ENCODE measurements at places on chromosomes 3 and 15.

DNA sequence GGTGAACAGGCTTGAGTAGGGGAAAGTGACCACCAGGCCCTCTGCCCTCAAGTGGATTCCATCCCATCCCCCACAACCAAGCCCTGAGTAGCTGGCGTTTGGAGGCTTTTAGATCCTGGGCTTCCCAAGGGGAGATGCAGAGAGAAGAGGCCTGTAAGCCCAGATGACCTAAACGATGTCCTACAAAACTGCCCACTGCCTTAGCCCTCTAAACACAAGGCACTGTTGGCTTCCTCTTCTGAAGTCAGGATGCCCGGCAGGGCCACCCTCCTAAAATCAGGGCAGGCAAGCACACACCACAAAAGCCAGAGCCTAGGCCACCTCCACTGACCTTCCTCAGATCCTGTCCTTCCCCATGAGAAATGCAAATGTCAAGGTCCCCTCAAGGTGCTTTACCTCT is 68.6 kb downstream of the ADCY5 start:
- no peak for DNase-seq

DNA sequence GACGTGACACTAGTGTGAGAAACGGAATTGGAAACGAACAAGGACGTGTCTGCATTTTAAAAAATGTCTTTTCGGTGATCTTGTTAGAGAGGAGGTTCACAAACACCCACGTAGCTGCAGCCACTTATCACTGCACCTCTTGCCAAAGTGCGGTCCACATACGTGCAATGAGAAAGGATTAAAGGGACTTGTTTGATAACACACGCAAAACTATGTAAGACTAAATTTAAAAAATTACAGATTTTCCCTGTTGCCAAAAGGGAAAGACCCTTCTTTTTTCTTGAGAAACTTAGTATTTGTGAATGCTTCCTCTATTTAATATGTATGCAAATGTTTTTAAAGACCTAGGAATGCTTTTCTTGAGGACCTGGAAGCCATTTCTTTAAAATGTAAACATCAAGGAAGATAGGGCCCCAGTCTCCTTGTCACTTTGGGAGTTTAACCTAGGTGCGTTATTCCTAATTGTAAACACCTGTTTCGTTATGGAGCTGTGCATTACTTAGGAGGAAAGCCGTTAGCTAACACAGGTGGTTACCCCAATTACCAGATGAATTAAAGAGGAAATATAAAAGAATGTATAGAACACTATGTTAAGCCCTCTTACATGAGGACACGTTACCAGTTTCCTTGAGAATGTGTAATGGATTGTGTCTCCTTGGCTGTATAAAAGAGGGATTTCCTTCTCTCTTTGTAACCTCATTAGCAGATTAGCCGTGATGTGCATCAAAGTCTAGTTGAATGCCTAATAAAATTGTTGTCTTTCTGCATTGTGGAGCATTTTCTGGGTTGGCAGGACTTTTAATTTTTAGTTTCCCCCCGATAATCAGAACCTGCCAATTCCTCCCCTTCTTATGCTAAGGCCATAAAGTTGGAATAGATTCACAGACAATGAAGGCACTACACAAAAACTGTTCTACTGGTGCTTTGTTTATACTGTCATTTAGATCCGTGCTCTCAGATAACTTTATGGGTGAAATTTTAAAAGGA is 1.0 kb downstream of the LEKR1 start:
- DNase-seq, result peak; percentile 82

- peak; percentile 56 for DNase-seq
These were observed 175.1 kb upstream of the TSC22D2 start for GRCh38 chr3:150232992-150233451.

DNA sequence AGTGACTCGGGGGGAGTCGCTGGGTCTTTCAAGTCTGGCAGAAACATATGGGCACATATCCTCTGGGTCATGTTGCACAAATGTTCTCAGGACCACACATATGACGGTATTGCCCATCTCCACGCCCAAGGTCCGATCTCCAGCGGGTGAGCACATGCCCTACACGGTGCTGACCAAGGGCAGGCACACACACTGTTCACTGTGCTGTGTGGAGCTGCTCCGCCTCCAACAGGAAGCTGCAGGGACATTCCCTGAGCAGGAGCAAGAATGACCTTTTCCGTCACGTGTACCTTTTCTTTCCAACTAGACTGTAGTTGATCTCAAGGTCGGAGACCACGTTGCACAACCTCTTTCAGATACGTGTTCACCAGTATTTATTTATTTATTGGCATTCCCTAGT is 41.7 kb upstream of the B3GNT5 start:
- no peak for DNase-seq

- DNase-seq, result peak; percentile 29
These were observed 186.6 kb upstream of the FEZF2 start for GRCh38 chr3:62559831-62560445.

DNA sequence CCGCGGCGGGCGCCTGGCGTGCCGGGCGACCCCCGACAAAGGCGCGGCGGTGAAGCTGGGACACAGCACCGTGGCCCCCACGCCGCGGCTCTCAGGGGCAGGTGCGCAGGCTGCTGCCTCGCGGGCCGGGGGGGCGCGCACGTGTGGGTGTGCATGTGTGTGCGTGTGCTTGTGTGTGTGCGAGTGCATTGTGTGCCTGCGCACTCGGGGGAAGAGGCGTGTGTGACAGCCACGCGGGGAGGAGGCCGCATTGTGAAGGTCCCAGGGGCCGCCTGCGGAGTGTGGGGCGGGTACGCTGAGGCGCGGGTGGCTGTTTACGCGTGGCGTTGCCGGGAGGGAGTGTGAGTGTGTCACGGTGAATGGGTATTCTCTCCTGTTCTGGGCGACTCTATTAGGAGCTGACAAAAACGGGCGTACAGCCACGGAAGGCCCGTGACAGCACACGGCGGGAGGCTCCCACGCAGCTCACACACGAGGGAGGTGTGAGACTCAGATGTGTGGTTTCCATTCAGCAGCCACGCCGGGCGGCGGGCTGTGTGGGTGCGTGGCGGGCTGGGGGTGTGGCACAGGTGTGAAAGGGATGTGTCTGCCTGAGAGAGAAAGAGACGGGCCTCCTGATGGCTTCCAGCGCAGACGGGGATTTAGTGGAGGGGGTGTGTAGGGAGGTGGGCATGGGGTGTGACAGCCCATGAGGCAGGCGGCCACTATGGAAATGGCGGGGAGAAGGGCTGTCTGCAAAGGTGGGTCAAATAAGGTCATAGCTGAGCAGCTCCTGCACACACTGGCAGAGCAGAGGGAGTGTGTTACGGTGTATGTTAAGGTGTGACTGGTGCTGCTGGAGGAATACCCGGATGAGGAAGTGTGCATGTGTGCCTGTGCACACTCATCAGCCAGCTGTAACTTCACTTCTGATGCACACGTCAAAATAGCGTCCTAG is 750 bp downstream of the PODXL2 start:
- DNase-seq, result peak; percentile 11

DNA sequence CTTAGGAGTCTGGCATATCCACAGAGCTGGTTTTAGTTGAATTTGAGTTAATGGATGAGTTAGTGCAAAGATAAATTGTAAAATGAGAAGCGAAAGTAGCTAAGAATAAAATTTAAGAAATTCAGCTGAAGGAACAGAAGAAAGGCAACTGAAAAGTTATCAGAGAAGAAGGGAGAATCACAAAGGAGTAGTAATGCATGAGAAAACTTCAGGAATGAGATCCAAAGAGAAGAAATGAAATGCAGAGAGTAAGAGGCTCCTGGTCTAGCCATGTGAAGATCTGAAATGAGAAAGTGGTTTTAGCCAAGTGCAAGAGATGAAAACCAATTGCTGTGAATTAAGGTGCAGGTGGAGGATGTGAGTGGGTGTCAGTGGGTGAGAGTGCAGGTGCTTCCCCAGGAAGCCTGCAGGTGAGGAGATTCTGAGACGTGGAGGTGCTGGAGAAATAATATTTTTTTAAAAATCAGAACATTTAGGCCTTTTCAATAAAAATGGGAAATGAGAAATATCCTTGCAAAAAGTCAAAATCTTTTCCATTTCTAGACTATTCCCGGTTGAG is 18.5 kb downstream of the KBTBD8 start:
- no peak for DNase-seq

DNA sequence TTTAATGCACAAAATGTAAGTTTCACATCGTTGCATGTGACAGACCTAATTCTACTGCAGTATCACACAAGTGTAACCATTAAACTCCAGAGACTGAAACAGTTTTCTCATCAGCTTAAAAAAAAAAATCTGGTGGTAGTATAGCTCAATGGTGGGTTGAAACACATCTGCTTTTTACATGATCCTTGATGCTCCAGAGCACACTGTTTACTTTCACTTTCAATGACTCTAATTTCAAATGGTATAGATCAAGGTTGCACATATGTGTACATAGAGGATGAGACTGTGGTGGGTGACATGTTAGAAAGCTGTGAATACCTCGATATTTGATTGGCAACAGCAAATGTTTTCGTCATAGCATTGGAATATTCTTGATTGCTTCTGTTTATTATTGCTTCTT is 22.4 kb downstream of the MCTP2 start:
- no peak for DNase-seq

- peak; percentile 58 for DNase-seq
These were observed 221.3 kb upstream of the CDIN1 start for GRCh38 chr15:36358094-36358493.

GRCh38 chr3:62758296-62759066 is 116.7 kb downstream of the CADPS start:
- no peak for DNase-seq

DNA sequence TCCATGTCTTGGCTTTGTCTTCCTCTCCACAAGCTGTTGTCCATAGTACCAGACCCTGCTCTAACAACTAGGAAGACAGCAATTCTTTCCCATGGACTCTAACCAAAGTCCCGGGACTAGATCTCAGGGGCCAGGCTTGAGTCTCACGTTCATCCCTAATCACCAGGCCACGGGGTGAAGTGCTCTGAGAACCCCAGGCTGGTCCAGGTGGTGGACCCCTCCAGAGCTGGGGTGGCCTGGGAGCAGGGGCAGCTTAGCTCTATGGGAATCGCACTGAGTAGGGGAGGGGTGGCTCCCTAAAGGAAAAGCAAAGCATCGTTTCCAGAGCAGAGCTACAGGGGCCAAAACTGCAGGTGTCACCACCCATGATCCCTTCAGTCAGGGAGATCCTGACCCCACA is 150.9 kb downstream of the TPRA1 start:
- DNase-seq, result peak; percentile 15

DNA sequence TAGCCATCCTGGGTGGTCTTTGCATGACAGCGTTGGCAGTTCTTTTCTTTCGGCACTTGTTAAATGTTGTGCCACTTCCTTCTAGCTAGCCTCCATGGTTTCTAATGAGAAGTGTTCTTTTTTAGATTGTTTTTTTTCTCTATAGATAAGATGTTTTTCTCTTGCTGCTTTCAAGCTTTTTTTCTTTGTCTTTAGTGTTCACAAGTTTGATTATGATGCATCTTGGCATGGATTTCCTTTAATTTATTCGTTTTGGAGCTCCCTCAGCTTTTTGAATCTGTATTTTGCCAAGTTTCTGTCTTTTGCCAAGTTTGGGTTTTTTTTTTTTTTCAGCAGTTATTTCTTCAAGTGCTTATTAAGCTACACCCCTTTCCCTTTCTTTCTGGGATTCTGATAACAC is 53.1 kb downstream of the TM2D3 start:
- no peak for DNase-seq

DNA sequence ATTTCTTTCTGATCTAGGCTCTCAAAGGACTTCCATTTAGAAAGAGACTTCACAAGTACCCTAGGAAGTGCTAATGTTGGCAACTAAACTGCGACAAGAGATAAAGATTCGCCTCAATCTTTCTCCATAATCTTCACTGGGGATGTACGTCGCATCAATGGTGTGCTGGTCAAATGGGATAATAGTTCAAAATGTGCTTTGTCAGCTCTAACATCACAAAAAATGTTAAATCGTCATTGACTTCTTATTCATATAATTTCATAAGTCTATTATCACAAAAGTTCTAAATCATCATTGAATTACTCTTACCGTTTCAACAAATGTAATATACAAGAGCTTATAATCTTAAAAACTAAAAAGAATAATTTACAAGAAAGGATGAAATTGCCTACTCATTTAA is 727.7 kb downstream of the ROBO1 start:
- DNase-seq, result peak; percentile 15

- no peak for DNase-seq
These were observed 102.8 kb downstream of the IL12A start for GRCh38 chr3:160091441-160091840.

DNA sequence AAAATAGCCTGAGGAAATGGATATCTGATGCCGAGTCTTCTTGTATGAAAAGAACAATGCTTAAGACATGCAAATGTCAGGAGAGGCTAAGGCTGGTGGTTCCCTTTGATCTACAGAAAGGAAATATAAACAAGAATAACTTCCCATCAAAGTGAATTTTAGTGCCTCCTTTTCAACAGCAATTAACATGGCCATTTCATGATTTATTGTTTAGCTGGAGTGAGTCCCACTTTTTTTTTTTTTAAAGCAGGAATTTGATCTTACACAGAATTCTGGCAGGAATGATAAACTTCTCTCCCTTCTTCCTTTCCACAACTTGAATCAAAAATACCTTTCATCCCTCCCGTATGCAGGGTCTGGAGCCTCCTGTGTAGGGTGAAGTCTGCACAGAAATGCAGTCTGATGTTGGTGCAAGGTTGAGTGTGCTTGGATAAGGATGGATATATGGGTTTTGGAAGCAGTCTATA is 287.0 kb downstream of the MEX3B start:
- DNase-seq, result no peak

GRCh38 chr3:45931496-45931895 is 11.8 kb upstream of the CXCR6 start:
- DNase-seq, result no peak

DNA sequence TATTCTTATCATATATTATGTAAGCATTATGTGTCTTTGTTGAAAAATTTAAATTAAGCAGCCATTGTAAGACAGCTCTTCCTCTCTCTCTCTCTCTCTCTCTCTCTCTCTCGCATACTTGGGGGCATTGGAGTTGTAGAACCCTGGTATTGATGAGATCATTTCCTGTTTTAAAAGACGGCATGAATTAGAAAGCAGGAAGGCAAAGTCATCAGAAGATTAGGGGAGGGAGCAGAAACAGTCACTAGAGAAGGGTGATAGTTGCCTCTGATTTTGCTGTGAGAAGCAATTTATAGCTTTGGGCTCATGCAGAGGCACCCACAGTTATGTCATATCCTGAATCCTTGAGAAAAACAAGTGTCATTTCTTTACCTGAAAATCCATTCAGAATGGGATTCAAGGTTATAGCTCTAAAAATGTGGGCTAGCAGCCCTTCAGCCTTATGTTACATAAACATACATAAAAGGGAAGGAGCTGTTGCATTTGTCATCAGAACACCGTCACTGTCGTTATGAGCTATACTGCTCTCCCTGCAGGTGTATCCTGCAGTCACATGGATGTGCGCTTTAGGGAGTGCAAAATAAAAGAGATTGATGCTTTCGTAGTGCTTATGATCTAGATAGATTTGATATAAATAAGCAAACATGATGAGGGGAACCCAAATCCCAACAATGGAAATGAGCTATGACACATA is 213.8 kb downstream of the NR1D2 start:
- no peak for DNase-seq

GRCh38 chr15:35616498-35617271 is 70.7 kb upstream of the DPH6 start:
- DNase-seq, result no peak

- no peak for DNase-seq
These were observed 33.1 kb upstream of the GLCE start for GRCh38 chr15:69127306-69127705.
